ENCODE measurements at places on chromosomes 16 and 17.
A peak's percentile ranks its signal among the peaks of the same experiment; 100 is the strongest.

GRCh38 chr16:86983621-86984020 is 333.6 kb downstream of the C16orf95 start:
- DNase-seq: no peak

GRCh38 chr17:20094777-20095176 is 85.6 kb downstream of the SPECC1 start:
- no peak for DNase-seq

DNA sequence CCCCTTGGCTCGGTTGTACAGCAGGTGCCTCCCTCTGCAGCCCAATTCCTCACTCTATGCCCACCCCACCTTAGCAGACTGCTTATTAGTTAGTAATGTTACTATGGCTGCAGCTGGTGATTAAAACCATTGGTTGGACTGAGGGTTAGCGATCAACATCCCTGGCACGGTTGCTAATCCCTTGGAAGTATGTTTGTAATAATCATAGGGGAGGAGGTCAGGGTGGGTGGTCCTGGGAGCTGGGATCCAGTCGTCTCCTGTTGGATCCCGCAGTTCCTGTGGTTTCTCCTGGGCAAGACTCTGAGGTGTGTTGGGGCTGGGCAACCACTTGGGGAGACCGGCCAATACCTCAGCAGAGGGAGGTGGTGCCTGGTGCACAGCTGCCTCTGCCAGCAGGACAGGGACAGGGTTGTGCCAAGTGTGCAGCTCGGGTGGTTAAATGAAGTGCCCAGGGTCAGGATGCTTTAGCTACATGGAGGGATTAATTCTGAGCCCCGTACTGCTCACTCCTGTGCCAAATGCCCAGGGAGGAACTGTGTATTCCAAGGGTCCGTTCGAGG is 38.0 kb downstream of the FZD2 start:
- no peak for DNase-seq

DNA sequence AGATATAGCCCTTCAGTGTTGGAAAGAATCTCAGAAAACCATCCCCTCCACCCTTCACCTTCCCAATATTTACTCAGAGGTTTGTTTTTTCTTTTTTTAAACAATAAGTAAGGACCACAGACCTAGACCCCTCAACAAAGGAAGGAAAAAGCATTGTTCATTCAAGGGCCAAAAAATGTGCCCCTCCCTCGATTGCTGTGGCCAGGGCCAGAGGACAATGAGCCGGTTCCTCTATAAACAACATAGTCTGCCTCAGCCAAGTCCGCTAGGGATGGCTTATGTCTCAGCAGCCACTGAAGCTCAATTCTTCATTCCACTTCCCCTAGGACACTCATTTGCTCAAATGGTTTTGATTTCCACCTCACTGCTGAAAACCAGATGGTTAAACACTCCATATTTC is 24.0 kb downstream of the TRIM16 start:
- DNase-seq: no peak

GRCh38 chr16:48558371-48558841 is 51.6 kb downstream of the N4BP1 start:
- DNase-seq: no peak

GRCh38 chr17:34024806-34025551 is 230.1 kb upstream of the CCL2 start:
- DNase-seq: no peak

DNA sequence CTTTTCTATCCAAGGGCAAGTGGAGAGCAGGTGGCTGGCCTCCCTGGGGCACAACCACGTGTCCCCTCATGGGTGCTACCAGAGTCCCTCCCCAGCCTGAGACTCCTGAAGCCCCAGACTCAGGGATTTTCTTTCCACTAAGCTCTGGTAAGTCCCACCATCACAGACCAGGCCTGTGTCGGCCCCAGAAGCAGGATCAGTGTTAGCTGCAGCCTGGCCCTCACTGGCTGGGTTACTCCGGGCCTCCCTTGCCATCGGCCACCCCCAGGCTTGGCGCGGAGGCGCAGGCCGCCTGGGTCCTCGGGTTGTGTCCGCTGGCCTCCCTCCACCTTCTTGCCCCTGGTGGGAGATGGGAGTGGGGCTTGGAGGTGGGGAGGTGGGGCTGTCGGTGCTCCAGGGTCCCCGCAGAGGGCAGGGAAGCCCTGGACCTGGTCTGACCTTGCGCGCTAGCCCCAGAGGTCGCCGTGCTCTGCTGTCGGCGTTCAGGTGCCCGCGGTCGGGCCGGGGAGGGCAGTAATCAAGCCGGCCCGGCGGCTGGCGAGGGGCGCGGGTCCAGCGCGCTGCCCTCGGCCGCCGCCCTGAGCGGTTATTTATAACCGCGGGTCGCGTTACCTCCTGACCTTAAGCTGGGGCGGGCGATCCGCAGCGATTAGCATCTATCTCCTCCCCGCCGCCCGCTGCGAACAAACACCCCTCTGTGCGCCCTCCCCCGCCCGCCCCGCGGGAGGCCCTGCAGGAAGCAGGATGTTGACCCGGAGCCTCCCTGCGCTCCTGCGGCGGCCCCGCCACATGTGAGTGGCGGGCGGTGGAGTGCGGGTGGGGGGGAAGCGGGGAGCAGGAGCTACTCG is 78.1 kb upstream of the TOB1 start:
- peak; percentile 30 for DNase-seq

DNA sequence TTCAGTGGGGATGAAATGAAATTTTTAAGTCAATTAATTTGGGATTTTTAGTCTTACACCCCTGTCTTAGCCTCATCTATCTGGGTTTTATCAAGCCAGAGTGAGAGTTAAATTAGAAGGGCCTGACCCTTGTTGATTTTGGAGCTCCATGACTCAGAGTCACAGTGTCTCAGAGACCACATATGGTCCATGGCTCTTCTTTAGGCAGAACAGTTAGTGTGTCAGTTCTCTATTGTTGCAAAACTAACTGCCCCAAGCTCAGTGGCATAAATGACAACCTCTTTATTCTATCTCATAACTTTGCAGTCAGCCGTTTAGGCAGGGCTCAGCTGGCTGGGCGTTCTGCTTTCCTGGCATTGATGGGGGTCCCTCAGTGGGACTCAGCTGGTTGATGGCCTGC is 44.7 kb downstream of the IRF8 start:
- no peak for DNase-seq

DNA sequence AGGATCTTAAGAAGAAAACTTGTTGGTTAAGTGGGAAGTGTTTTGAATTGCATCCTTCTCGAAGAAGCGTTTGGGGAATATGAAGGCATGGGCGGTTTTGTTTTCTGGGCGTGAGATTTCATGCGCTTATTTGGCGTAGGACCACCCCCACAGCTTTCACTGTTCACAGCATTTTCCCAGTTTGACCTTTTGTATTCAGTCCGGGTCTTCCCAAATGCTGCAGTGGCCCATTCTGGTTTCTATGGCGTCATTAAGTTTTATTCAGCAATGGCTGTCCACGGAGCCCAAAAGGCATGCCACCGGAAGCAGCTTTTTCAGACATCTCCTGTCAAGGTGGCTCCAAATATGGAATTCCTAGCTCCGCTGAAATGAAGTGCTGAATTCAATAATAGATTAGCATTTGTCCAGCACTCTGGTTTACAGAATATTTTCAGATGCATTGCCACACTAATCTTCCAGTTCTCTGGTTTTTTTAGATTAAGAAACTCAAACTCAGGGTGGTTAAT is 90.6 kb upstream of the FBXO47 start:
- DNase-seq: no peak

- no peak for DNase-seq
These were observed 14.2 kb downstream of the CDRT4 start for GRCh38 chr17:15453246-15453645.

DNA sequence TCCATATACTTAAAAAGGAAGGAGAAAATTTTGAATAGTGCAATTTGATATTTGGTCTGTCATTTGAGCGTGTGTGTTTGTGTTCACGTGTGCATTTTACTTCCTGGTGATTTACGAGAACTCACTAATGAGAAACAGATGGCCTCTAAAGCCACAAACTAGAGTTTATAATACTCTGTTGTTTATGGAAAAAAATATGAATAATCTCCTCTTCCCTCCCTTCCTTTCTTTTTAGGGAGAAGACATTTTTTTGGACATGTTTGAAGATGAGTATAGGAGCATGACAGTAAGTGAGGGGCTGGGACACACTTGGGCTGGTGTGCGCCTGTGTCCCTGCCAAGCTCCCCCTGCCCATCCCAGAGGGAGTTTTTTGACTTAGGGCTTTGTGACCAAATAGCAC is 102.7 kb downstream of the CLEC16A start:
- DNase-seq: no peak

GRCh38 chr16:25546791-25547190 is 145.0 kb upstream of the HS3ST4 start:
- no peak for DNase-seq

GRCh38 chr17:4710693-4711634 is 532 bp downstream of the ARRB2 start:
- peak; percentile 25 for DNase-seq

- no peak for DNase-seq
These were observed 43.8 kb downstream of the DNAJA2 start for GRCh38 chr16:46929378-46930332.

DNA sequence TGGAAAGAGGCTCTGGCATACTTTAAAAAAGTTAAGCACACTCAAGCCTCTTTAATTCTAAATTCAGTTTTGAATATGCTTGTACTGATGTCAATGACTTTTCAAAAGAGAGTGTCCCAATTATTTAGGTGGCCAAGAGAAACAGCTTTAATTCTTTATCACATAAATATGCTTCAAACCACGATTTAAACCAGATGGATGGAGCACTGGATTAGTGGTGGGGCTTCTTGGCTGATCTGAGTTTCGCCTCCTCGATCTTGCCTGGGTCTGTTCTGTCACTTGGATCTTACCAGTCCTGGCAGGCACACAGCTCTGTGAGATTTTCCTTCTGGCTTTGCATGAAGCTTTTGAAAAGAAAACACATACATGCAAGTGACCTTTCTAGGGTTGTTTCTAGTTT is 467.8 kb downstream of the MAF start:
- DNase-seq: no peak
